ENCODE measurements at places on chromosomes 3 and 15. TPM values are rescaled to one million over a fixed set of nuclear protein-coding genes. Genes with fewer than 3 reads are reported as not detected.
A peak's percentile ranks its signal among the peaks of the same experiment; 100 is the strongest.

- no peaks in the 10 kb centered on the region for H3K27me3 ChIP-seq
- DNase-seq: no peak
- H3K4me3 ChIP-seq: no peak overlapping the region
- H3K4me1 ChIP-seq: no peaks in the 10 kb centered on the region
- no peak overlapping the region for H3K27ac ChIP-seq
These were observed 46.0 kb downstream of the GALK2 start for GRCh38 chr15:49215768-49216739.

DNA sequence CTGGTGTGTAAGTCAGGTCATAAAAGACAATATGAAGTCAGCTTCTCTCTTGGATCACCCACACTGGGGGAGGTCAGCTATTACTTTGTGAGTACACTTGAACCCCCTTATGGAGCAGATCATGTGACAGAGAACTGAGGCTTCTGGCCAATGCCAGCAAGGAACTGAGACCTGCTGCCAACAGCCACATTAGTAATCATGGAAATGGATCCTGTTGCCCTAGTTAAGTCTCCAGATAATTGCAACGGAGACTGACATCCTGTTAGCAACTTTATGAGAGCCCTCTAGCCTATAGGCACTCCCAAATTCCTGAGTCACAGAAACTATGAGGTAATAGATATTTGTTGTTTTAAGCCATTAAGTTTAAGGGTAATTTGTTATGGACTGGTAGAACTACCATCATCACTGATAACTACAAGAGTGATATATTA lies 110.4 kb upstream of the GMNC start:
- no peak for DNase-seq
- H3K27me3 ChIP-seq: no peaks in the 10 kb centered on the region
- H3K27ac ChIP-seq: no peak overlapping the region

- no peaks in the 10 kb centered on the region for H3K36me3 ChIP-seq
- no peaks in the 10 kb centered on the region for H3K4me1 ChIP-seq
- DNase-seq: no peak
- H3K27me3 ChIP-seq: no peaks in the 10 kb centered on the region
- H3K27ac ChIP-seq: no peak overlapping the region
These were observed 36.2 kb upstream of the FNDC3B start for GRCh38 chr3:172003146-172003545.

DNA sequence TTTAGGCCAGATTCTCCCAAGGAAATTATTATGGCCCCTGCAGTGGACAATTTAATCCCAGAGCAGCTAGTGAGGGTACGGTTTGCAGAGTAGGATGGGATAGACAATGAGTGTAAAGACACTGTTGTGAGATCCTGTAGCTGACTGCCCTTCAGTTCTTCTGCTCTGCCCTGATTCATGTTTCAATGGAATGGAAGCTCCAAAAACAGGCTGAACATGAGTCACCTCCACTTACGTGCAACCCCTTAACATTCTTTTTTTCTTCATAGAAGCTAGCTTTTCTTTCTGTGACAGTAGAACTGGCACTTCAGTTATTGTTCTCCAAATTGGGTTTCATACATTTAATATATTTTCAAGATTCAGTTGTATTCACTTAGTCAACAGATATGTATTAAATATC lies 32.1 kb downstream of the CLDN18 start:
- no peak for DNase-seq
- no peaks in the 10 kb centered on the region for H3K27me3 ChIP-seq
- no peak overlapping the region for H3K4me3 ChIP-seq
- H3K4me1 ChIP-seq: no peaks in the 10 kb centered on the region
- H3K27ac ChIP-seq: no peak overlapping the region

DNA sequence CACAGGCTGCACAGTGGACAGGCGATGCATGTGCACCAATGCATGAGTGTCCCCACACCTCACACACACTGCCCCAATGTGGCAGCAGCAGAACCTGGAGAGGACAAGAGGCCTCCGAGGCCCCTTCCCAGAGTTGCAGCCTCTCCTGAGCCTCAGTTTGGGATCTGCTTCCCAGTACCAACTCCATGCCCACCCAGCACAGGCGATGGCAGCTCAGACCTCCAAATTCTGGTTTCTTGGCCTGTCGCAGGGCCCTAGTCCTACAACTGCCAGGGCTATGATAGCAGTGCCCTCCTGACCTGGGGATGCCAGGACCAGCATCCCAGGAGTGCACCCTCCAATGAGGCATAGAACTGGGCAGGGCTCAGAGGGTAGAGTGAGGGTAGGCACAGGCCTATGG lies 19.9 kb downstream of the ADAMTS7 start:
- no peak overlapping the region for H3K4me3 ChIP-seq
- H3K36me3 ChIP-seq: no peaks in the 10 kb centered on the region
- H3K27ac ChIP-seq: no peak overlapping the region
- H3K4me1 ChIP-seq: no peaks in the 10 kb centered on the region
- H3K27me3 ChIP-seq: no peaks in the 10 kb centered on the region
- DNase-seq: no peak

DNA sequence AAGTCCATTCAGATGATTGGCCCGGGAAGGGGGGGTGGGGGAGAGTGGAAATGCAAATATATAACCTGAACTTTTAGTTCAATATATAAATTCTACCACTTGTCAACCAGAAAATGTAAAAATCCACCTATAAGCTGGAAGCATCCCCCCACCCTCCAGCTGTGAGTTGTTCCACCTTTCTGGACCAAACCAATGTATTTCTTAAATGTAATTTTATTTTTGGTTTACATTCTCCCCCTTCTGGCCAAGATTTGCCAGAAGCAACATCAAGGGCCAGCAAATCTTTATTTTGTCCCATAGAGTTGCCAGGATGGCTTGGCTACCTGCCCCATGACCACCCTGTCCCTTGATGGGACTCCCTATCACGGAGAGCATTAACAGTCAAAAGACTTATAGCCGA lies 545.7 kb downstream of the TBL1XR1 start:
- H3K4me1 ChIP-seq: no peaks in the 10 kb centered on the region
- H3K27ac ChIP-seq: no peak overlapping the region
- DNase-seq: no peak
- H3K4me3 ChIP-seq: no peak overlapping the region

GRCh38 chr15:68205954-68206539 lies 915 bp upstream of the CALML4 start:
- H3K27me3 ChIP-seq: no peaks in the 10 kb centered on the region
- no peaks in the 10 kb centered on the region for H3K36me3 ChIP-seq
- DNase-seq: no peak
- peak overlapping the region; percentile 64 for H3K27ac ChIP-seq

CSPG4 gene
- total RNA-seq: 6.3 TPM

DNA sequence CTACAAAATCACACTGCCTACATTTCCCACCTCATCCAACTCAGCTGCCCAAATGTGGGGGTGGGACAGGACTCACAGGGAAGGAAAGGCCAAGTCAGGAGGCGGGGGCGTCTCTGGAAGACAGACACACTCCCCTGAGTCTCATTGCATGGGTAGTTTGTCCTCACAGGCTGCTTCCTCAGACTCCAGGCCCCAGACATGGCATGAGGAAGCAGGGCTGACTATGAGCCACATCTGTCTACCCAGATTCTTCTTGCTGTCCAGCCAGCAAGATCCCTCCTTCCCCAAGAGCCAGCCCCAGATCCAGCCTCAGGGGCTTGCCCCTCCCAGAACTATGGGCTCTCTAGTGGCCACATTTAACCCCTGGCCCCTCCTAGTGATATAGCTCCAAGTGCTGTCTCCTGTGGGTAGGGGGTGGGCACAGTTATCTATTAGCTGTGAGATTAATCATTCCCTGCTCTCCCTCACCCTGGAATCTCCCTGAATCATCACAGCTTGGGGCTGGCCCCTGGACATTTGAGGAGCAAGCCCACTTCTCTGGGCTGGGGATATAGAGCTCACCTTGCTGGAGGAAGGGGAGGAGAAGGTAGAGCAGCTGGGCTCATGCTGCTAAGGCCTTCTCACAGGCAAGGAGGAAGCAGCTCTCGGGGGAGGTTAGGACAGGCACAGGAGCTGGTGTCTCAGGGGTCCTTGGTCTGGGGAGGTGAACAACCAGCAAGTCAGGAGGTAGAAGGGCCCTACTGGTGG lies 2.1 kb upstream of the CCDC33 start:
- no peaks in the 10 kb centered on the region for H3K4me1 ChIP-seq
- H3K36me3 ChIP-seq: no peaks in the 10 kb centered on the region
- no peak overlapping the region for H3K27ac ChIP-seq
- no peaks in the 10 kb centered on the region for H3K27me3 ChIP-seq

- H3K4me1 ChIP-seq: no peaks in the 10 kb centered on the region
- no peak overlapping the region for H3K27ac ChIP-seq
- H3K36me3 ChIP-seq: no peaks in the 10 kb centered on the region
- H3K27me3 ChIP-seq: no peaks in the 10 kb centered on the region
- no peak overlapping the region for H3K4me3 ChIP-seq
These were observed 486.8 kb upstream of the ALCAM start for GRCh38 chr3:104879919-104880318.

- no peaks in the 10 kb centered on the region for H3K36me3 ChIP-seq
- H3K27ac ChIP-seq: no peak overlapping the region
- no peaks in the 10 kb centered on the region for H3K4me1 ChIP-seq
These were observed 319.6 kb upstream of the IL12A start for GRCh38 chr3:159668990-159669476.

RYR3 gene
- 2.6 TPM for total RNA-seq

GRCh38 chr3:192273697-192274010 lies 453.7 kb downstream of the FGF12 start:
- H3K27ac ChIP-seq: no peak overlapping the region
- no peaks in the 10 kb centered on the region for H3K36me3 ChIP-seq
- H3K27me3 ChIP-seq: no peaks in the 10 kb centered on the region
- no peaks in the 10 kb centered on the region for H3K4me1 ChIP-seq
- H3K4me3 ChIP-seq: no peak overlapping the region

- H3K4me1 ChIP-seq: no peaks in the 10 kb centered on the region
- H3K4me3 ChIP-seq: no peak overlapping the region
- H3K36me3 ChIP-seq: no peaks in the 10 kb centered on the region
- H3K27ac ChIP-seq: no peak overlapping the region
- no peaks in the 10 kb centered on the region for H3K27me3 ChIP-seq
These were observed 252.4 kb downstream of the FHIT start for GRCh38 chr3:60998858-60999257.

SLC15A2 gene
- total RNA-seq: 4.1 TPM

HIGD2B gene
- not detected for total RNA-seq

- H3K4me3 ChIP-seq: no peak overlapping the region
- DNase-seq: no peak
- no peak overlapping the region for H3K27ac ChIP-seq
- H3K36me3 ChIP-seq: no peaks in the 10 kb centered on the region
These were observed 324.2 kb upstream of the ATP11B start for GRCh38 chr3:182469086-182469485.

DUOX2 gene
- total RNA-seq: 0.98 TPM

RRP9 gene
- 24.6 TPM for total RNA-seq
